ENCODE measurements at places on chromosomes 4 and X.

GRCh38 chr4:74527049-74527448 is 82.1 kb downstream of the AREG start:
- no peak overlapping the region for H3K27ac ChIP-seq
- no peak for DNase-seq
- no peaks in the 10 kb centered on the region for H3K36me3 ChIP-seq
- no peak overlapping the region for H3K4me3 ChIP-seq

- H3K4me1 ChIP-seq, result no peaks in the 10 kb centered on the region
- no peak overlapping the region for H3K4me3 ChIP-seq
- H3K36me3 ChIP-seq, result no peaks in the 10 kb centered on the region
- no peaks in the 10 kb centered on the region for H3K27me3 ChIP-seq
- H3K27ac ChIP-seq, result no peak overlapping the region
Measured at GRCh38 chr4:100547541-100548199, 29.8 kb upstream of the EMCN start.

DNA sequence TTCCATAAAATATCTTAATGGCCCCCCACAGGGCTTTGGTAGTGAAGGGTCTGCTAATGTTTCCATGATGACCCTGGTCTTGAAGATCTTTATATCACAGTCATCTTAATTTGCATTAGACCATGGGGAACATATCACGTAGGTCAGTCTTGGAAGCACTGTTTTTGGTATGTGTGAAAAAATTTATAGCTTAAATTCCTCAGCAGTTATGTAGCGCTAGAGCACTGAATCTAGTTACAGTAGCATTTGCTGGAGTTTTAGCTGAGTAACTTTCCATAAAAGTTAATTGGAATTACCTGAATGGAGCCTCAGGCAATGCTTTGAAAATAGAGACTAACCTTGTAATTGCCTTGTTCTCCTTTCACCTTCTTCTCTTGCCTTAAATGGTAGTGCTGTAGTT is 648.8 kb downstream of the IQCM start:
- no peak for DNase-seq
- H3K4me1 ChIP-seq, result no peaks in the 10 kb centered on the region
- H3K27ac ChIP-seq, result no peak overlapping the region
- no peaks in the 10 kb centered on the region for H3K36me3 ChIP-seq

DNA sequence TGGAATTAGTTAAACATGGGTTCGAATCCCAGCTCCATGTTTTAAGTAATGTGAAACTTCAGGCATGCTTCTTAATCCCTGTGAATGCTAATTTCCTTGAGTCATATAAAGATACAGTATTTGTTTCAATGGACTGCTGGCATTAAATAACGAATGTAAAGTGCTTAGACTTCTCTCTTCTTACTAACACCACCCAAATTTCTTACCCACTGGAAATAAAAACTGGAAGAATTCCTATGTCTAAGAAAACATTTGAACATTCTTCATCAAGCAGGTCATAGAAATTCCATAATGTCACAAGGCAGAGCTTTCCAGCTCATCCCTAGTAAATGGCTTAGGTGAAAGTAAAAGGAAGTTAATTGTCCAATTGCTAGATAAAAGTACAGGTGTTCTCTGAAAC is 172.5 kb downstream of the ANK2 start:
- H3K4me1 ChIP-seq, result no peaks in the 10 kb centered on the region
- H3K27me3 ChIP-seq, result no peaks in the 10 kb centered on the region
- H3K36me3 ChIP-seq, result no peaks in the 10 kb centered on the region
- H3K27ac ChIP-seq, result no peak overlapping the region
- H3K4me3 ChIP-seq, result no peak overlapping the region

All from stimulated activated naive B cell treated with anti-CD40 and anti-IgM and Interleukin-4, amounts not matched to agents 10 μg/mL and 1 μg/mL and 100 μg/mL, for 72 hours (primary cell).